DMS53 (cell line): ENCODE measurements at places on chromosomes 3 and 15.
A peak's percentile ranks its signal among the peaks of the same experiment; 100 is the strongest.

- no peak for DNase-seq
Measured at GRCh38 chr15:92430069-92430440, 36.4 kb downstream of the ST8SIA2 start.

GRCh38 chr3:134028486-134029255, 1.1 kb downstream of the SLCO2A1 start:
- DNase-seq, result no peak

GRCh38 chr3:179330438-179330837, 7.6 kb downstream of the ZNF639 start:
- no peak for DNase-seq

- DNase-seq, result no peak
Measured at GRCh38 chr3:138359148-138359918, 11.0 kb downstream of the MRAS start.

- DNase-seq, result no peak
Measured at GRCh38 chr15:57069423-57069822, 151.0 kb downstream of the TCF12 start.

DNA sequence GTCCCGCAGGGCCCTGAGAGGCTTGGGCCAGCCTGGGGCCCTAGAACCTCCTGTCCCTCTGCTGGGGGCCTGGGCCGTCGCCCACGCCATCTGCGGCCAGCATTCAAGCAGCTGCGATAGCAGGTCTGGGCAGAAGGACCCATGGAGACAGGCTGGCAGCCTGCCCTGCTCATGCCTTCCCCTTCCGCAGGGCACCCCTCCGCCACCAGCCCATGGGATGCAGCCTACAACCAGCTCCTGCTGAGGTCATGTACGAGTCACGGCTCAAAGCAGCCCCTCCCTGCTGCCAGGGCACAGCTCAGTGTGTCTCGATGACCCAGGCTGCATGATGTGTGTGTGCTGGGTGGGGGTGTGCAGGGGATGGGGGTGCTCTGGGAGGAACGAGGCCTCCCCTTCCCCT, 27.8 kb downstream of the DUSP7 start:
- DNase-seq, result no peak

GRCh38 chr3:53554559-53555067, 60.2 kb downstream of the CACNA1D start:
- no peak for DNase-seq

GRCh38 chr3:120147072-120147871, 53.0 kb upstream of the GSK3B start:
- DNase-seq, result peak; percentile 92

- DNase-seq, result peak; percentile 18
Measured at GRCh38 chr3:53109891-53110771, 20.1 kb downstream of the RFT1 start.

DNA sequence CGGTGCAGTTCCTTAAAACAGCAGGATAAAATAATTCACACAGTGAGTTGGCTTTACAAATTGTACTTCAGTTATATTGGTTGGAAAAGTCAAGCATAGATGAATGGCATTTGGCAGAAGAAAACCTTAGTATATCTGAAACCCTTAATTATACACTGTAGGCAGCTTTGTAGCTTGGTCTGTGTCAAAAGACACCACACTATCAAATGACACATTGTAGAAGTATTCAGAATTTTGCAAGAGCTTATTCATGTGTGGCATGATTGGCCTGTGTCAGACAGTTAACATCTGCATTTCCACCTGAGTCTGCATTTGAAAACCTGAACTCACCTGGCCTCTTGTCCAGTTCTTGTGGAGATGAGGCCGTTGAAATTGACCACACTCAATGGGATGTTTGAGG, 13.8 kb downstream of the TMEM266 start:
- DNase-seq, result no peak

GRCh38 chr3:186483611-186484340, 60.4 kb downstream of the CRYGS start:
- no peak for DNase-seq

DNA sequence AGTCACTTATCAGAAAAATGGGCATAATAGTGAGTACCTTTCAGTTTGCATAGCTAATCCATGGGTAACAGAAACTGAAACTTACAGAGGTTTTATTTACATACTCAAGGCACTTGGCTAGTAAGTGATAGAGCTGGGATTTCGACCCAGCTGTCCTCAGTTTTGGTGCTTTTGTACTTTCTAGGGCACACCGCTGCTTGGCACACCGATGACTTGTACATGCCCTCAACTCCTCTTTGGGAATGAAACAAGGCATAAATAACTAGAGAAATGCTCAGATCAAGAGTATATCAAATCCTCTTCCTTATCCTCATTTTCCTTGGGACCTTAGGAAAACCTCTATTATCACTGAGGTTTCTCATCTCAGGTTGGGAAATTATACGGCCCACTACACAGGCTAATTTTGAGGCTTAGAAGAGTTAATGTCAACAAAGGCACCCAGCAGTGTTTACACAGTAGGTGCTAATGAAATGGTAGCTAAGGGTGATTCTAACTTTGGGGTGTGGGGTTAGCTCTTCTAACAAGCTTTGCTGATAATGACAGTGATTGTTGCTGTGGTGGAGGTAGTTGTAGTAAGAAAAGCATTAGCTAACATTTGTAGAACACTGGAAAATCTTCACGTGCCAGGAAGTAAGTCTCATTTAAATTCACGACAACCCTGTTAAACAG, 20.3 kb upstream of the DGKG start:
- DNase-seq, result peak; percentile 53

DNA sequence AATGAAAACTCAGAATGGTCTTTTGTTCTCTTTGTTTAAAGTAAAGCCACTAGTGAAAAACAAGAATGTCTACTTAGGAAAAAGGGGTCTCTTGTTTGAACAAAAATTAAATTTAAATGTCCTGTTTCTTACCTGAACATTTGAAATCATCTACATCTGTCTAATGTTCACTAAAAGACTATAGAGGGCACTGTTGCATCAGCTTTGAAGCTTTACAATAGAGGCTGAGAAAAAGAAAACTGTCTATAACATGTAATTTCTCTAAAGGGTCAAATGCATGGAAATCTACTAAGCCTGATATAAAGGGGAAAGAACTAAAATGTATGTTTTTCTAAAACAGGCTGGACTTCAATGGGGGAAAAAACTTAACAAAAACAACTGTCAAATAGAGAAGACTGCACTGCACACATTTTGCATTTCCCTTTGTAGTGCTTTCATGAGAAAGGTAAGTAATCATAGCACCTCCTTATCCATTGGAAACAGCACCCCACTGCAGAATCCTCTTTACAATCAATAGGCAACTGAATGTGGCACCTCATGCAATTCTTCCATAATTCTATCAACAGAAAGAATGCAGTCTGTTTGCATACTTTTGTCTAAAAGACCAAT, 26.3 kb downstream of the DPH6 start:
- DNase-seq, result peak; percentile 67

GRCh38 chr15:58682234-58682633, 67.3 kb downstream of the ADAM10 start:
- no peak for DNase-seq

DNA sequence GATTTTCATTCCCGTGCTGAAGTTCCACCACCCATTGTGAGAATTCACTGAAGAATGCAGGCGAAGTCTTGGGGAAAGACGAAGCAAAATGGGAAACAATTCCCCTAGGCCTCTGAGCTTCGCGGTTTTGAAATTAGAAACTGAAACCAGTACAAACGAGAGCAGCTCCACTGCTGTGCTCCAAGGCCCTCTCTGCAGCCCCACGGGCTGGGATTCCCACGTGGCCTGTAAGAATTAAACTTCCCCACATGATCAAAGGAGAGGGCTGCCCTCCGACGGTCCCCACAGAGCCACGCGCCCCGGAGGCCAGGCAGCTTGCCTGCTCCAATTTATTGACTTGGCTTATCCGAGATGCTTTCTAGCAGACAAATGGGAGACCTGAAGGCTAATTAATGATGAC, 144.0 kb downstream of the GREM1 start:
- no peak for DNase-seq

DNA sequence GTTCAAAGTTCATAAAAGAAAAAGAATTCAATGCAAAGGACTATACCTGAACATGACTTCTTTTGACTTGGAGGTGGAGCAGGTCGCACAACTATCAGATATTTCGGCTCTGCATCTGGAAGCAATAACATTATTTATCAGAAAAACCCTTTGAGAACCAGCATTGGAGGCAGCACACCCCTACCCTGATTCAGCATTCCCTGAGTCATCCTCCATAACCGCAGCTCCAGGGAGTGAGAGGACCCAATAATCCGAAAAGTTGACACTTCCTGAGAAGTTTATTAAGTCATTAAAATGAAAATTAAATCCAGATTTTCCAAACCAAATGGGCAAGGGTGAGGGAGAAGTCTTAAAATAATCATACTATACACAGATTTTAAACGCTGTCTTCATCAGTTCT, 90.6 kb downstream of the ABI3BP start:
- no peak for DNase-seq

- DNase-seq, result no peak
Measured at GRCh38 chr3:107810171-107811071, 280.4 kb downstream of the CD47 start.

- no peak for DNase-seq
Measured at GRCh38 chr15:85646538-85647091, 148.1 kb downstream of the KLHL25 start.

DNA sequence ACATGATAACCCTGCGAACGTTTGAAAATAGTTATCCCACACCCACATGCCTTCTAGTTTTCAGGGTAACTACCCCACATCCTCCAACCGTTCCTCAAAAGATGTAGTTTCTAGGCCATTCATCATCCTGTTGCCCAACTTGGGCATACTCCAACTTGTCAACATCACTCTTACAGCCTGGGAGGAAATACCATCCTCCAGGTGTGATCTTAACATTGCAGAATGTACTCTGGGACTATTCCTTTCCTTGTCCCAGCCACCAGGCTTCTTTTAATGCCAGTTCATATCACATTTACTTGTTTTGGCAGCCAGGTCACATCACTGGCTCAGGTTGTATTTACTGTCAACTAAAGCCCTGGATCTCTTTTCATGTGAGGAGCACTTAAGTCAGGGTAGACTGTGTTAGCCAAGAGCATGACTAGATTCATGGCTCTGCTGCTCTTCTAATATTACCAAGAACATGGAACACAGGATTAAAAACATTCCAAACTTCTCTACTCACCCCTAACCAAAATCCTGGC, 4.0 kb upstream of the DENND6A start:
- DNase-seq, result peak; percentile 0

GRCh38 chr3:197749601-197750395, at the start of gene FYTTD1:
Gene FYTTD1 (plus strand): TSS chr3:197749883. CDS start chr3:197749972, 89 bp downstream.
- peak; percentile 94 for DNase-seq

DNA sequence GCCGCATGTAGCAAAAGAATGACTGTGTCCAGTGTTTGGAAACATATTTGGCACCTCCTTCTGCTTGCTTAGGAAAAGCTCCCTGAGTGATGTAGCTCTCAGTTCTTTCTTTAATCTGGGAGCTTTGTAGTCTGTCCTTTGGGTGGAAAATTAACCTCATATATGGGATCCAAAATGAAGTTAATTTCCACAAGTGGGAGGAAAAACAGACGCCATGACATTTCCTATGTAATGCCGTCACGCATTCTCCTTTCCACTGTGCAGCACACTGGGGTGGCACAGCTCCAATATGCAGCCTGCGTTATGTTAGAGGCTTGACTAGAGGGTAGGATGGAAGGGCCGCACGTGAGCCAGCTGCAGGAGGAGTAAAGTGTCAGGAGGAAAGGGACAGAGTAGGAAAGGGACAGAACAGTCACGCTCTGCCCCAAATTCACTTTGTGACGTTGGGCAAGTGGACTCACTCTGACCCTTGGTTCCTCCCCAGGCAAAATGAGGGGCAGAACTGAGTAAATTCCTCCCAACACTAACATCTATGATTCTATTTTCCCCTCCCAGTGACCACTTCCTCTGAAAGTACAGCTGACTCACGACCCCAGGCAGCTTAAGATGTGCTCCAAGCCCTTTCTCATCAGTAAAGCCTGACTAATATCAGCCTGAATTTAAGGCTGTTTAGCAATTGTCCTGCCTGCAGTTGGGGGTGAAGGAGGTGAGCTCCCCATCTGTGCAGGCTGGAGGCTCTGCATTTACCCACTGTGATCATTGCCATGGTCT, 176.5 kb upstream of the PFN2 start:
- peak; percentile 60 for DNase-seq

DNA sequence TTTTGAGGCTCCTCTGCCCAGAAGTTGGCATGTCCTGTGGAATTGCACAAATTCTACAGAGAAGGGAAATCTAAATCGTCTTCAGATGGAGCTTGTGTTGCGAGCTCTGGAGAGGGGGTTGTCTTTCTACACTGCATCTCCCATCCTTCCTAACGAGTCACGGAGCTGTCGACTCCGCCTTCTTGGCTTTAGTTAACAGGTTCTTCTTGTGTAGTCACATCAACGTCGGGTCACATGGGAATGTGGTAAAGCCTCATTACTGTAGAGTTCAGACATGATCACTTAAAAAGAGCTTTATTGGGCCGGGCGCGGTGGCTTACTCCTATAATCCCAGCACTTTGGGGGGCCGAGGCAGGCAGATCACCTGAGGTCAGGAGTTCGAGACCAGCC, 60.0 kb downstream of the DNASE1L3 start:
- DNase-seq, result no peak

GRCh38 chr15:69035205-69035917, 20.9 kb downstream of the NOX5 start:
- DNase-seq, result peak; percentile 16

DNA sequence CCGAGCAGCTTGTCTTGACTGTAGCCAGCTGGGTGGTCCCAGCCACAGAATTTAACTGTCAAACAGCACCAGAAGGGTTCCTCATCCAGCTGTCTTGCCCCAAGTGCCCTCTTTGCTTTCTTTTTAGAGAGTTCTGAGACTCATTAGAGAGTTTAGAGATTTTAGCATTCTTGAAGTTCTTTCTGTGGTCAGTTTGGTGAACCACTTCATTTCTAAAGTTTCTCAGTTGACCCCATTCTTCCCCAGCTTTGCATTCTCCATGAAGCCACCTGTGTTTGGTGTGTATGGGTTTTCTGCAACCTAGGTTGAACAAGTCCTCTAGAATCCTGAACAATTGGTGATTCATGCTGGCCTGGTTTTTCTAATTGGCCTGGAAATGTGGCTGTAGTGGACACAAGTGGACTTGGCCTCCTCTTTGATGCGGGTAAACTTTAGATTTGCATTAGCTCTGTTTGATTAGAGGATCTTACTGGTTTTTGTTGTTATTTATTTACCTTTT, 33.7 kb downstream of the FLNB start:
- peak; percentile 30 for DNase-seq

DNA sequence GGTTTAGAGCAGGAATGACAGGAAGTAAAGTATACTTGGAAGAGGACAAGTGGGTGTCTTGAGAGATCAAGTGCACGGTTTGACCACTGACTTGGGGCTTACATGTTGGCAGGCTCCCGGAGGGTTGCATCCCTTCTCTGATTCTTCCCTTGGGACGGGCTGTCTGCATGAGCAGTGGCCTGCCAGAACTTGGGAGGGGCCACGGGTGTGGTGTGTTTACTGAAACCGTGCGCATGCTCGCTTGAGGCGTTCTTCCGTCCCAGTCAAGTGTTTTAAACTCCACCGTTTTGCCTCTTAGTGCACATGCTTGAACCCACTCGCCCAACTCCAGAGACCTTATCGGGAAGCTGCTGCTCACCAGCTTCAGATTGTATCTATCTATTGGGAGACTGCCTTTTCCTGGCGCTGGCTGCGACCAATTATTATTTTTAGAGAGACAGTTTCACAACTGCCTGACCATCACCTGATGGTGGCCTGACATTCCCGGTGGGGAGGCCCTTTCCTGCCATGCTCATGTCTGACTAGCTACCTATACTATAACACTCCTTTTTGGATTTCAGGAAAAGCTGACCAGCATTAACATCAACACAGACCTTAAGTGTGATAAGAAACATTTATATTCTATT, 14.9 kb upstream of the C3orf22 start:
- DNase-seq, result no peak

GRCh38 chr15:55226127-55226526, 29.4 kb upstream of the RSL24D1 start:
- DNase-seq, result no peak
